ENCODE measurements at places on chromosomes 7 and 10. TPM values are rescaled to one million over a fixed set of nuclear protein-coding genes. Genes with fewer than 3 reads are reported as not detected.

The TEX36 gene
- not detected for total RNA-seq

The IKZF1 gene
- 213 TPM for total RNA-seq

DNA sequence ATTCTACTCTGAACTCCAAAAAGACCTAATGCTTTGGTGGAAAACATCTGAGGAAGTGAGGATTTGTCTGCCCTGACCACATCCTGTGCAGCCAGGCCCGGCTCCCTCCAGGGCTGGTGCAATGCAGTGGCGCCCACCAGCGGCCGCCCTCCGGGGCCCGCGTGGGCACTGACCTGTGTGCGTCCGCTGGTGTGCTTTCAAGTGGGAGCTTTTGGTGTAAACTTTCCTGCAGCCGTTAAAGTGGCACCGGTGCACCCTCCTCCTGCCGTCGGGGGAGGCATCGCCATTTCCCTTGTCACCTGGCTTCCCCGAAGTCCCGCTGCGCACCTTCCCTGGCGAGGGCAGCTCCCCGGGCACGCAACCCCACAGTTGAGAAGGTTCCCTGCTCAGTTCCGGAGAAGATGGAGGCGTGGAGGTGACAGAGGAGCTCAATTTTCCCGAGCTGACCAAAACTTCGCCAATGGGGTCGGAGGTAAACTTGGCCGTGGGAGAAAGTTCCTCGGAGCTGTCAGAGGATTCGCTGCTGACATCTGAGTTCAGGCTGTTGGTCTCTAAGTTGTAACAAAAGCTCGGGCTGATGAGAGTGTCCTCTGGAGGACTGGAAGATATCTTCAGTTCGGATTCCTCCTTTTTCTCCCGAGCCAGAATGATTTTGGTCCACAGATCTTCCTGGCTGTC lies 3.4 kb downstream of the KLF6 start:
- no peaks in the 10 kb centered on the region for H3K27me3 ChIP-seq
- peaks cover 66% of the 10 kb centered on the region for H3K4me1 ChIP-seq
- H3K4me3 ChIP-seq: peak overlapping the region; percentile 96
- no peak for DNase-seq
- peak overlapping the region; percentile 99 for H3K27ac ChIP-seq

DNA sequence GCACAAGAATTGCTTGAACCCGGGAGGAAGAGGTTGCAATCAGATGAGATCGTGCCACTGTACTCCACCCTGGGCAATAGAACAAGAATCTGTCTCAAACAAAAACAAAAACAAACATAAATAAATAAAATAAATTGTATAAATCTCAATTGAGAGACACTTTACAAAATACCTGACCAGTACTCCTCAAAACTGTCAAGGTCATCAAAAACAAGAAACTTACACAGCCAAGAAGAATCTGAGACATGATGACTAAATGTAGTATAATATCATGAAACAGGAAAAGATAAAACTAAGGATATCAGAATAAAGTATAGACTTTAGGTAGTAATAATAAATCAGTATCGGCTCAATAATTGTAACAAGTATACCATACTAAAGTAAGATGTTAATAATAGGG lies 26.9 kb upstream of the SEPTIN7 start:
- no peaks in the 10 kb centered on the region for H3K4me1 ChIP-seq
- no peak for DNase-seq
- H3K27me3 ChIP-seq: no peaks in the 10 kb centered on the region
- H3K36me3 ChIP-seq: no peaks in the 10 kb centered on the region

GRCh38 chr7:92848851-92849250 lies 12.5 kb upstream of the CDK6 start:
- H3K36me3 ChIP-seq: no peaks in the 10 kb centered on the region
- peaks cover 8% of the 10 kb centered on the region for H3K27me3 ChIP-seq
- H3K4me3 ChIP-seq: no peak overlapping the region
- H3K27ac ChIP-seq: no peak overlapping the region
- no peak for DNase-seq
- peaks cover 6% of the 10 kb centered on the region for H3K4me1 ChIP-seq

DNA sequence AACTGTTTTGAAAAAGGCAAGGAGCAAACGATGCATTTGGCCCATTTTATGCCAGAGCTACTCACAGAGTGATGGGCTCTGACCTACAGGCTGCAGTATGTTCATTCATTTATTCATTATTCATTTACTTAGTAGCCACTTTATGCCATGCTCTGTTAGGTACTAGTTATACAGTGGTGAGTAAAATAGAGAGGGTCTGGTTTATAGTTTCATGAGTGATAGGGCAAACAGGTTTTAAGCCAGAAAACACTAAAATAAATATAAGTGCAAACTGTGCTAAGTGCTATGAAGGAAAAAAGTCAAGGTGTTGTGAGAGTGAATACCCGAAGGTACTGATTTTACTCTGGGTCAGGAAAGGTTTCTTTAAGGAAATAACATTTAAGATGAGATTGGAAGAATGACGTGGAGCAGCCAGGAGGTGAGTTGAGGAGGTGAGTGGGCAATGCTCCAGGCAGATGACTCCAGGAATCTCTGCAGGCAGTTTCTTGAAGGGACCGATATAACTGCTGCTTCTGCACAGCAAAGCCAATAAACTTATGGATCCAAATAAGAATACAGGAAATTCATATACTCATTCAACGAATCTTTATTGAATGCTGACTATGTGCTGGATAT lies 56.9 kb upstream of the FAM133B start:
- H3K27me3 ChIP-seq: no peaks in the 10 kb centered on the region
- peak overlapping the region; percentile 88 for H3K27ac ChIP-seq
- peaks cover 89% of the 10 kb centered on the region for H3K4me1 ChIP-seq
- peaks cover 10% of the 10 kb centered on the region for H3K36me3 ChIP-seq
- no peak overlapping the region for H3K4me3 ChIP-seq

GRCh38 chr7:47617131-47617530 lies 35.2 kb upstream of the TNS3 start:
- H3K4me1 ChIP-seq: no peaks in the 10 kb centered on the region
- H3K36me3 ChIP-seq: no peaks in the 10 kb centered on the region
- DNase-seq: no peak
- no peak overlapping the region for H3K27ac ChIP-seq

GRCh38 chr7:149787428-149788299 lies 14.3 kb upstream of the ZNF467 start:
- H3K27ac ChIP-seq: no peak overlapping the region
- H3K4me1 ChIP-seq: peaks cover 3% of the 10 kb centered on the region
- no peak overlapping the region for H3K4me3 ChIP-seq
- H3K36me3 ChIP-seq: no peaks in the 10 kb centered on the region

DNA sequence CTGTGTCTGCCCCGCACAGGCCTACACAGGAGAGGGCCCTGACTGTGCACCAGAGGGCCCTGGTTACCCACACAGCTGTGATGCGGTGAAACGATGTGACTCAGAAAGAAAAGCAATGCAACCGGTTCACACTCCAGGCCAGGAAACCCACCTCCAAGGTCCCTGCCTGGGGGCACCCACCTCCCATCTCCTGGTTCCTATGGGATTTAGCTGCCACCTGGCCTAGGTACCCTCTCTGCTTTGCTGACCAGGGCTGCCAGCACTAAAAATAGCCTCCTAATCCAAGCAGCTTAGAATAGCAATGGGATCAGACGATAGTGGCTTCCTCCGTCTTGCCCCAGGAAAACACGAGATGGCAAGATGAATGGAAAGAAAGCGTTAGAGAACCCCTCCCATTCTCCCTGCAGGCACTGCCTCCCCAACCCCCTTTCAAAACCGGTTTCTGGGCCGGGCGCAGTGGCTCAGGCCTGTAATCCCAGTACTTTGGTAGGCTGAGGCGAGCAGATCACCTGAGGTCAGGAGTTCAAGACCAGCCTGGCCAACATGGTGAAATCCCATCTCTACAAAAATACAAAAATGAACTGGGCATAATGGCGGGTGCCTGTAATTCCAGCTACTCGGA lies 12.4 kb downstream of the RBP3 start:
- no peak overlapping the region for H3K4me3 ChIP-seq
- H3K4me1 ChIP-seq: no peaks in the 10 kb centered on the region
- no peaks in the 10 kb centered on the region for H3K36me3 ChIP-seq
- H3K27ac ChIP-seq: no peak overlapping the region
- H3K27me3 ChIP-seq: no peaks in the 10 kb centered on the region

- peaks cover 21% of the 10 kb centered on the region for H3K4me1 ChIP-seq
- peak; percentile 44 for DNase-seq
- H3K27ac ChIP-seq: no peak overlapping the region
- H3K4me3 ChIP-seq: no peak overlapping the region
- H3K27me3 ChIP-seq: no peaks in the 10 kb centered on the region
- no peaks in the 10 kb centered on the region for H3K36me3 ChIP-seq
Measured at GRCh38 chr10:62778125-62778524, 26.4 kb upstream of the ADO start.
